PC-9 (cell line): ENCODE measurements at places on chromosomes 1 and 21. TPM values are rescaled to one million over a fixed set of nuclear protein-coding genes. Genes with fewer than 3 reads are reported as not detected.

TRAF3IP3 gene
- not detected in 2 replicates for total RNA-seq

DNA sequence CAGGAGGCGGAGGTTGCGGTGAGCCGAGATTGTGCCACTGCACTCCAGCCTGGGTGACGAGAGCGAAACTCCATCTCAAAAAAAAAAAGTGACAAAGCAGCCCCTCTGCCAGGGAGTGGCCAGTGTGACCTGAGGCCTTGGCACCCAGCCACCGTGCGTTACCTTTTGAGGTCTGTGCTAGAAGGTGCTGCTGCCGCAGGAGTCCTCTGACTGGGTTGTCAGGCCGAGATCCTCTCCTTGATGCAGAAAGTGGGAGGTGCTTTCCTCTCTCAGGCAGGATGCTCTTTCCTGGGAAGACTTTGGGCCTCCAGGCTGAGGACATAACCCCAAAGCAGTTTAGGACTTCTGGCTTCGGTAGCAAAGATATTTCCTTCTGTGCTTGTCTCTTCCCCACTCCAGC is 280.5 kb upstream of the VAMP3 start:
- DNase-seq: no peak

DNA sequence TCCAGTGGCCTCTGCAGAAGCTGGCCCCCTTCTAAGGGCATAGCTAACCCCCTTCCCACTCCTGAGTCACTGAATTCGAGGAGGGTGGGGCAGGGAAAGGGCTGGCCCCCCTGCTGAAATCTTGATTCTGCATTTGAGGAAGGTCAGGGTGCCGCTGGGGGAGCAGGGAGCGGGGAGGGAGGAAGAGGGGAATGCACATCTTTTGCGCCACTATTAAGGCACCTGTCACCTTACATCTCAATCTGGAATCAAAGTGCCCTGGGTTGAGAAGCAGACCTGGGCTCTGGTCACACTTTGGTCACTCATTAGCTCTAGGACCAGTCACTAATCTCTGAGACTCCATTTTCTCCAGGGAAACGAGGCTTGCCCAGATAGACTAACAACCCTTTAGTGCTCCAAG is 62.0 kb downstream of the TOR1AIP2 start:
- DNase-seq: no peak

DPYD gene
- 20.0 and 24.1 TPM in 2 replicates for total RNA-seq

RRP1B gene
- total RNA-seq: 26.1 and 26.3 TPM in 2 replicates

TNFRSF4 gene
- total RNA-seq: 0.20 and 0.38 TPM in 2 replicates

- DNase-seq: no peak
Measured at GRCh38 chr1:211875541-211875940, 45.0 kb upstream of the LPGAT1 start.

ANGPTL3 gene
- total RNA-seq: not detected in 2 replicates

- no peak for DNase-seq
Measured at GRCh38 chr1:232980355-232980978, 30.1 kb downstream of the NTPCR start.

SMG7 gene
- 56.0 and 72.9 TPM in 2 replicates for total RNA-seq

GRCh38 chr1:52142220-52143183 is 613 bp downstream of the ZFYVE9 start:
- DNase-seq: peak; percentile 52

- DNase-seq: no peak
Measured at GRCh38 chr1:171210355-171210754, 25.3 kb downstream of the FMO2 start.

CYP4A11 gene
- not detected in 2 replicates for total RNA-seq

DNA sequence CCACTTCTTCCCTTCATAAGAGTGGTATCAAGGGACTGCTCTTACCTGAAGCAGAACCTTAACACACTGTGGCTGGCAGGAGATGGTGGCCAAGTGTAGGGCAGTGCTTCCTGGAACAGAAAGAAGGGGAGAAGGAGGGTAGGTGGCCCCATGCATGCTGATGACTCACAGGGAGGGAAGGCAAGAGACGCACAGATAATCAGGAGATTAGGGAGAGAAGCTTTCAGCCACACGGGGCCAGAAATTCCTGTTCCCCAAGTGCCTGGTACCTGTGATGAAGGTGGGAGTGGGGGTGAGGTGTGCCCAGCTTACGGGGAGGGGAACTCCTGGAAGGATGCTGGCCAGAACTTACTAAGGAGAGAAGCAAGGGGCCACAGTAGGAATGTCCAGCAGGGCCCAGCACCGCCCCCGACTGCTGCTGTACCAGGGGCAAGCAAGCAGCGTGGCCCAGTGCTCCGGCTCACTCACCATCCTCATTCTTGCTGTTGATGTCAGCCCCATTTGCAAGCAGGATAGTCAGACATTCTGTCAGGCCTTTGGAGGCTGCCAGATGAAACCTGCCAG is 7.7 kb downstream of the ANKRD35 start:
- peak; percentile 74 for DNase-seq

DNA sequence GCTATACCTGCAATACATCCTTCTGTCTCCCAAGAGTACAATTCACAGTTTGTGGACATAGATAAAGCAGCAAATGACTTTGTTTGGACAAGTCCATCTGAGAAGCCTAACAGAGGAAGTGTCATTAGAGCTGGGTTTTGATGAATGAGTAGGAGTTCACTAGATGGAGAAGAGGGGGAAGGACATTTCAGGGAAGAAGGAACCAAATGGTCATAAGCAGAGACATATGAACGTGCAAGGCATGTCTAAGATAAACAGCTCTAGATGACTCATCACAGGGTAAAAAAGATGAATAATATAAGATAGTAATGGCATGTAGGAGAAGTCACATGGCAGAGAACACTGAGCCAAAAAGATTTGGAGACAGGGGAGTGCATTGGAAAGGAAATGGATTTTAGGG is 54.5 kb downstream of the HMGB4 start:
- no peak for DNase-seq
